Pulmonary artery endothelial cell (primary cell): ENCODE measurements at places on chromosomes 3 and 15.

DNA sequence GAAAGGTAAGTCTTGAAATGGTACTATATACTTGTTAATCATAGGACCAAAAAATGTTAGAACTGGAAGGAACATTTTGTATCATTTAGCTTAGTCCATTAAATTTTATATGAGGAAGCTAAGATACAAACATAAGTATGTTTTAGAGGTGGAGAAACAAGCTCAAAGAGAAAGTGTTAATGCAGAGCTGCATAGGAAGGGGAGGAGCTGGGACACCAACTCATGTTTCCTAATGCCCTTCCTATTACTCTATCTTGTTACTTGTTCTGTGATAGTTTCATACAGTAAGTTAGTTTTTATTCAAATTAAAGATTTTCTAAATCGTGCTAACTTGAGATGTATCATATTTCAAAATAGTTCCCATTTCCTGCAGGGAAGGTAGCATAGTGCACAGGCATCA lies 7.4 kb downstream of the SLC35A5 start:
- no peak for DNase-seq

DNA sequence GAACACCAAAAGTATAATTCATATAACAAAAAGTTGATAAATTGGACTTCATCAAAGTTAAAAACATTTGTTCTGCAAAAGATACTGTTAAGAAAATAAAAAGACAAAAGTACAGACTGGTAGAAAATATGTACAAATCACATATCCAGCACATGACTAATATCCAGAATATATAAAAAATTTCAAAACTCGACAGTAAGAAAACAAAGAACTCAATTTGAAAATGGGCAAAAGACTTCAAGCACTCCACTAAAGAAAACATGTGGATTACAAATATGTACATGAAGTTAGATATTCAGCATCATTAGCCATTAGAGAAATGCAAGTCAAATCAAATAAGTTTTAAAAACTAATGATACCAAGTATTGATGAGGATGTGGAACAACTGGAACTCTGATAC lies 6.7 kb downstream of the GK5 start:
- no peak for DNase-seq

DNA sequence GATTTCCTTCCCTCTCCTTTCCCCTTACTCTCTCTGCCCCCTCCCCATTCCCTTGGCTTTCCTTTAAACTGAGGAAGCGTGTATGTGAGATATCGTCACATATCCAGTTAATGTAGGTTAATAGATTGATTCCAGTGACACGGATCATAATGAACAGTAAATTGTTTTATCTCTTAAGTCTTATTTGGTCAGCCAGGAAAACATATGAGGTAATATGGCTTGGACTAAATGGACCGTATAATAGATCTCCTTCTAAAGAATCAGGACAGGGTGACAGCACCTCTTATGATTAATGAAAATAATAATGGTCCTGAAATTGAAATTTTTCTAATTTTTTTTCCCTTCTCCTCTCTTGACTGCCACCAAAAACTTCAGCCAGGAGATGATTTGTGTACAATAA lies 779.8 kb upstream of the NR2F2 start:
- DNase-seq = no peak

DNA sequence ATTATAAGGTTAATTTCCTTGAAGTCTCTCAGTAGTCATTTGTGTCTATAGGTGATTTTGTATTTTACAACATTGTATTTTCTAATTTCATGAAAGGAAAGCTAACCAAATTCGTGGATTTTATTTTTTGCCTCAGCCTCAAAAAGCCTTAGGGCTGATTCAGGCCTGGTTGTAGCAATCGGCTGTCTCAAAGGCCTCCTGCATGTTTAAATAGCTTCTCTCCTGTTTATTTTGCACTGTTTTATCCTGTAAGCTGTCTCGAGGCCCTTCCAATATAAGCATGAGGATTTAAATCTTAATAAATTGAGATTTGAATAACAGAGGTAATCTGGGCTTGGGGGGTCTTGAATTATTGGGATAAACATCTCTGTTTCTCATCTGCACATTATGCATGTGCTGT lies 51.7 kb upstream of the ICE2 start:
- DNase-seq = no peak

- DNase-seq = no peak
These were observed 980 bp downstream of the PARP9 start for GRCh38 chr3:122562923-122563716.

DNA sequence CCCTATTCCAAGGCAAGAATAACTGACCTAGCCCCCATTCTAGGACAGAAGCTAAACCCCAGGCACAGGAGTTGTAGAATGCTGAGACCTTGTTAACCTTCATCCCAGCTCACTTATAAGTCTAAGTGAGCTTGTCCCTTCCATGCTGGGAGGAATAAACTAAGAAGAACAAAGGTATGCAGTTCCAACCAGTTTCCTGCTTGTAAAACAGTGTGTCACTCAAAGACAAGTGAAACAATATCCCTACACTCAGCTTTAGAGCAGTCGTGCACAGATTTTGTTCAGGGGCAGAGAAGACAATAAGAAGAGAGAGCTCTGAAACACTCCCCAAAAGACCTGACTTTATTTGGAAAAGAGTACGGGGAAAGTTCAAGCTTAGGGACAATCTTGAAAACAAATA lies 292.1 kb downstream of the CGGBP1 start:
- no peak for DNase-seq

DNA sequence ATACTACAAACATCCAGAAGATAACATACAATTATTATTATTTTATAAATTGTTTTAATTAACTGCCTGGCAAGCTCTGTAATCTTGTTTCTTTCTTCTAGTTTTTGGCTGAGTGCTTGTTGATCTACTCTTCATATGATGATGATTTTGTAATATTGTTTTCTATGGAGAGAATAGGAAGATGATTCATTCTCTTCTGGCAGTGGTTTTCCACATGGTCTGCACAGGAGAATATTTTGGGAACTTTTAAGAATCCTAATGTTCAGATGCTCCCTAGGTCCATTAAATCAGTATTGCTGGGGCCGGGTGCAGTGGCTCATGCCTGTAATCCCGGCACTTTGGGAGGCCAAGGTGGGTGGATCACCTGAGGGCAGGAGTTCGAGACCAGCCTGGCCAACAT lies 37.6 kb downstream of the CACNA2D3 start:
- DNase-seq = no peak
